IMR-90 (cell line): ENCODE measurements at places on chromosomes 16 and 17.

- H3K27ac ChIP-seq = peak overlapping the region; percentile 13; the same call in 1 of the 2 replicates
- H3K4me1 ChIP-seq = peaks cover 11% of the 10 kb centered on the region
- peak; percentile 82 for DNase-seq
- H3K4me3 ChIP-seq = no peak overlapping the region
- peaks cover 21% of the 10 kb centered on the region for H3K36me3 ChIP-seq
These were observed 49.0 kb upstream of the CHMP6 start for GRCh38 chr17:80942423-80943345.

- H3K27me3 ChIP-seq = no peaks in the 10 kb centered on the region
- H3K4me1 ChIP-seq = peaks cover 10% of the 10 kb centered on the region
- no peak overlapping the region for H3K4me3 ChIP-seq
- no peaks in the 10 kb centered on the region for H3K36me3 ChIP-seq
These were observed 16.3 kb upstream of the MAP3K14 start for GRCh38 chr17:45332989-45333701.

GRCh38 chr17:4072487-4073157 is 70.2 kb downstream of the ZZEF1 start:
- peak overlapping the region; percentile 62; the same call in 1 of the 2 replicates for H3K27ac ChIP-seq
- H3K36me3 ChIP-seq = peaks cover 52% of the 10 kb centered on the region
- no peak overlapping the region for H3K4me3 ChIP-seq
- peaks cover 6% of the 10 kb centered on the region for H3K4me1 ChIP-seq
- no peaks in the 10 kb centered on the region for H3K27me3 ChIP-seq

GRCh38 chr17:51992864-51993416 is 165.6 kb downstream of the CA10 start:
- H3K4me3 ChIP-seq = no peak overlapping the region
- H3K4me1 ChIP-seq = no peaks in the 10 kb centered on the region
- H3K27me3 ChIP-seq = no peaks in the 10 kb centered on the region

- H3K36me3 ChIP-seq = peaks cover 20% of the 10 kb centered on the region
- no peaks in the 10 kb centered on the region for H3K27me3 ChIP-seq
- H3K4me1 ChIP-seq = 0 out of 2 replicates have a peak, but pooled peaks cover 2% of the 10 kb centered on the region
- no peak overlapping the region for H3K27ac ChIP-seq
- no peak overlapping the region for H3K4me3 ChIP-seq
These were observed 36.8 kb downstream of the NLRC5 start for GRCh38 chr16:57025941-57026777.

DNA sequence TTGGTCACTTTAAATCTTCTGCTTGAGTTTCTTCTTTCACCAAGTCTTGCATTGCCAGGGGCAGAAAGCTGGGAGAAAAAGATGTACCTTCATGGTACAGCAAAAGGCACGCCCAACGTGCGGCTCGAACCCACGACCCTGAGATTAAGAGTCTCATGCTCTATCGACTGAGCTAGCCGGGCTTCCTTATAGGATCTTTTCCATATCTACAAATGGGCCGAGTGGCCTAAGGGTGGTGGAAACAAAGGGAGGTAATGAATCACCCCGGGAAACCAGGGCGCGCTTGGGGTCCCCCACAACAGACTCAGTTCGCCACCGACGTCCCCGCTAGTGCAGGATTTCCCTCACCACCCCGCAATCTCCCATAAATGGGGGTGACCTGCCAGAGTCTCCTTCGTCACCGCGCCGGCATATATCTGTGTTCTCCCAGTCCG is 7.5 kb upstream of the OR1F1 start:
- H3K27ac ChIP-seq = no peak overlapping the region
- peaks cover 32% of the 10 kb centered on the region for H3K27me3 ChIP-seq
- no peaks in the 10 kb centered on the region; the same call in 1 of the 2 replicates for H3K4me1 ChIP-seq

DNA sequence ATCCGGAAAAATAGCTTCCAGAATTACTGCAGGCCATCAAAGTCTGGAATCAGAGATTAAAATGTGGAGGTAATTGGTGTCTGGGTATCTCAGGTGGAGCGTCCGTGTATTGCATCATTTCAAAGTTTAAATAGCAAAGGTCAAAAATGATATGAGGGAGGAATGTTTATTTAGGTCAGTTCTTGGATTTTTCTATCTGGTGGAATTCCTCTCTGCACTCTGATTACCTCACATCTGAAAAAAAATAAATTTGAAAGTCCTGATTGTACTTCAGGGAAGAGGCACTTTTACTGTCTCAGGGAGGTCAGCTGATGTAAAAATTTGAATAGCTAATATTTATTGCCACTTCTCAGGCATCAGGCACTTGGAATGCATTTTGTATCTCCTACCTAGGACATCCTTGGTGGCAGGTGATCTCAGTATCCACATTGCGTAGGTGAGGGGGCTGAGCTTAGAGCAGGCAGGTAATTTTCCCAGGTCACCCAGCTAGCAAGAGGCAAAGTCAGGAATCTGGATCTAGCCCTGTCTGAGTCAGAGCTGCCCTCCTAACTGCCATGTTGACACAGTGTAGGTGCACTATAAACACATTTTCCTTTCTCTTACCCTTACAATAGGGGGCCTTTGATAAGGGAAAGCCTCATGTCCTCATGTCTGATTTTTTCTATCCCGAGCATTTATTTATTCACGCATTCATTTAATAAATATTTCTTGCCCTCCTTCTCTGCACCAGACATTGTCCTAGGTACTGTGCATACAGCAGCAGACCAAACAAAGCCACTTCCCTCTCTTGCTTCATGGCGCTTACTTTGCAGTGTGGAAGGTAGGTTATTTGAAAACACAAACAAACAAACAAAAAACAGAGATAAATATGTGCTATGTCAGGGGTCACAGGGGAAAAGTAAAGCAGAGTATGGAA is 454.3 kb downstream of the HAPSTR1 start:
- H3K4me1 ChIP-seq = no peaks in the 10 kb centered on the region
- no peaks in the 10 kb centered on the region for H3K36me3 ChIP-seq
- DNase-seq = no peak
- no peak overlapping the region for H3K27ac ChIP-seq

DNA sequence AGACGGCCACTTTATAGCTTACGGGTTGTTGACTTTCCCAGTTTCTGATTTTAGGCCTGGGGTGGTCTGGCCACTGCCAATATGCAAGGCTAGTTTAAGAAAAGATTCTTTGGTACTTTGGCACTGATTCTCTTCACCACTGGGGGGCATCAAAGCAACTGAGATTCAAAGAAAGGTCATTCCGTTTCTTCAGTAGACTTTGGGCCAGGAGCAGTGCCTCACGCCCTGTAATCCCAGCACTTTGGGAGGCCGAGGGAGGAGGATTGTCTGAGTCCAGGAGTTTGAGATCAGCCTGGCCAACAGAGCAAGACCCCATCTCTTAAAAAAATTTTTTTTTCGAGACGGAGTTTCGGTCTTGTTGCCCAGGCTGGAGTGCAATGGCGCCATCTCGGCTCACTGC is 53.0 kb downstream of the RPA1 start:
- peak; percentile 24 for DNase-seq
- H3K27me3 ChIP-seq = no peaks in the 10 kb centered on the region
- H3K4me3 ChIP-seq = no peak overlapping the region
- peaks cover 50% of the 10 kb centered on the region for H3K36me3 ChIP-seq
- no peaks in the 10 kb centered on the region for H3K4me1 ChIP-seq
